ENCODE measurements at places on chromosomes 7 and 10.

- DNase-seq: no peak
Measured at GRCh38 chr10:30749385-30749784, 119.8 kb upstream of the LYZL2 start.

GRCh38 chr10:12597788-12598765, 248.7 kb downstream of the CAMK1D start:
- no peak for DNase-seq

GRCh38 chr10:22666287-22667092, 47.9 kb downstream of the PIP4K2A start:
- DNase-seq: no peak

DNA sequence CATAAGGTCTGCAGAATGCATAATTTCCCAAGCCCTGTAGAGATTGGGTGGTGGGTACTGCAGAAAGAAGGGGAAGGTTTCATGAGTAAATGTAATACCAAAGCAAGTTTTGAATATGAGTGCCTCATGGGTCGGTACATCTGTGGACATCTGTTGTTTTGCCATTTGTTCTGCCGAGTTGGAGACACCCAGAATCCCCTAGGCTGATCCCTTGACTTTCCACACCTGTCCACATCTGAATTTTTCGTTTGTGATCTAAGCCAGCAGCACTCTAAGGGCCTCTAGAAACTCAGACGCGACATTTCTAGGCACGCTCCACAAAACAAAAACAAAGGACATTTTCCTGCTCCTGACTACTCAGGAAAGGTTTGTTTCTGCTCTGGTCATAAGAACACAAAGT, 11.7 kb upstream of the SLF2 start:
- DNase-seq: no peak

GRCh38 chr7:81333004-81333403, 414.2 kb upstream of the SEMA3C start:
- DNase-seq: no peak

DNA sequence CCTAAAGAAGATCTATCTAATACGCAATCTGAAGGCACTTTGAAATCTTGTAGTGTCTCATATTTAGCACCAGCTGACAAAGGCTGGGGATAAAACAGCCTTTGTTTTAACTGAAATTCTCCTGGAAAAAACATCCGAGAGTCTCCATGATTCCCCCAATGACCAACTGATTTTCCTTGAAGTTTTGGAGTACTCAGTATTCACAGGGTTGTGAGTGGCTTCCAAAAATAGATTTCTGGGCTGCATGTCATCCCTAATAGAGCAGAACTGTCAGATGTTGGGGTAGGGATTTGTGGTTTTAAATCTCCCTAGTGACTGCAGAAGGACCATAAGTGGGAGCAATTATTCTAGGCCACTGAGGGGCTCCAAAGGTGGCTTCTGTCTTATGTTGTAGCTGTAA, 206.4 kb downstream of the TAX1BP1 start:
- no peak for DNase-seq

- DNase-seq: peak; percentile 63
Measured at GRCh38 chr7:108063520-108063933, 60.6 kb upstream of the LAMB1 start.

DNA sequence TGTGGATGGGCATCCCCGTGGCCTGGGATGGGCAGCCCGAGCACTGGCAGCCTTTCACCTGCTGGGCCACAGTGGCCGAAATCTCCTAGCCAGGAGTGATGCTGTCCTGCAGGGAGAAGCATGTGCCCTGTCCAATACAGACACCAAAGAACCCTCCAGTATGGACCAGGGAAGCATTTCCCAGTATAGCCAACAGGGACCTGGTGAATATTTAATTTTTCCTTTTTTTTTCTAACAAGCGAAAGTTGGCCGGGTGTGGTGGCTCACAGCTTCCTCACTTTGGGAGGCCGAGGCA, 11.0 kb downstream of the IMPDH1 start:
- no peak for DNase-seq

DNA sequence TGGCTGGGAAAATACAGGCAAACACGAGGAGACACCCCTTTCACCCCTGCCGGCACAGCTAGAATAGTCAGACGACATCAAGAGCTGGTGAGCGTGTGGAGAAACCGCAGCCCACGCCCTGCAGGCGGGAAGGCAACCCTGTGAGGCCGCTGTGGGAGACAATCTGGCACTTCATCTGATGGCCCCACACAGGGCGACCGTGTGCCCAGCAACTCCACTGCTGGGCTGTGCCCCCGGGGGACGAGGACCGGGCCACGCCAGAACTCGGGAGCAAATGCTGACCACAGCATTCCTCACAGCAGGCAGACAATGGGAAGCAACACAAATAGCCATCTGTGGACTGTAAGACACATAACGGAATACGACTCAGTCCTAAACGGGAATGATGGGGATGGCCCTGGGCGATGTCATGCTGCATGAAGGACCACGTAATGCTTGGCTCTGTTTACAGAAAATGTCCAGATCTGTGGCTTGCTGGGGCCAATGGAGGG, 58.9 kb downstream of the CFAP46 start:
- no peak for DNase-seq

DNA sequence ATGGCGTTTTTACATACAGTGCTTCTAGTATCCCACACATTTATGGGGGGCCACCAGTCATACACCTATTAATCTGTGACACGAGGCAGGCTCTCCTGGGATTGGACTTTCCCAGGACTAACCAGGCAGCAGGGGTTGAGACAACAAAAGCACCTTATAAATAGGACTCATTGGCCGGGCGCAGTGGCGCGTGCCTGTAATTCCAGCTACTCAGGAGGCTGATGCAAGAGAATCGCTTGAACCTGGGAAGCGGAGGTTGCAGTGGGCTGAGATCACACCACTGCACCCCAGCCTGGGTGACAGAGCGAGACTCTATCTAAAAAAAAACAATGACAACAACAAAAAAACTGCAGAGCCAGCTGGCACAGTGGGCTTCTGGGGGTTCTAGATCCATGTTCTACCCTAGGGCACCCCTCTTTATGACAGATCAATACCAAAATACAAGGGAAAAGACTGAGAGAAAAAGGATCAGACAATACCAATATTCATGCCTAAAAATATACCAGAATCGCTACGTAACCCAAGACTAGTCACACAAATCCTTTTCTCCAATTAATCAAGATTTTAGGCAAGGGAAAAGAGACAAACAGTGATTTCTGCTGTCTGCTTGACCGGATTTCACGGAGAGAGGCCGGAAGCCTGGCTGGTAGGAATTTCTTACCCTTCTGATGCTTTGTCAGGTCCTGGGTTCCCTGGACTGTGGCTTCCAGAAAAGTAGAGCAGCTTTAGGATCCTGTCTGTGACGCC, 98.4 kb upstream of the CCNY start:
- no peak for DNase-seq

DNA sequence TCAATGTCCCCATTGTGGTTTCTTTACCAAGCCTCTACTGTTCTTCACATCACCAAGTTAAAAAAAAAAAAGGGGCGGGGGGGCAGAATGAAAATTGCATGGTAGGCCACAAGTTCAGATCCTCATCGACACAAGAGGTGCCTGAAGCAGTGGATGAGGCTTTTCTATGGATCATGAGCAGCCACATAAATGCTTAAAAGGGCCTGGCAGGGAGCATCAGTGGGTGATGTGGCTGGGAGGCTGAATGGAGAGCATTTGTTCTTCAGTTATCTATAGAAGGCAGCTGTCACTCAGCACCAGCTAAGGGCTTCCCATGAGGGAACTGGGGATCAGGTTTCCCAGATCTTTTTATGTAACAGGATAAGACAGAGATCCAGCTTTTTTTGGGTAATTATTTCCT, 117.9 kb downstream of the CFTR start:
- no peak for DNase-seq

- DNase-seq: no peak
Measured at GRCh38 chr10:24115403-24115802, 93.5 kb upstream of the KIAA1217 start.

DNA sequence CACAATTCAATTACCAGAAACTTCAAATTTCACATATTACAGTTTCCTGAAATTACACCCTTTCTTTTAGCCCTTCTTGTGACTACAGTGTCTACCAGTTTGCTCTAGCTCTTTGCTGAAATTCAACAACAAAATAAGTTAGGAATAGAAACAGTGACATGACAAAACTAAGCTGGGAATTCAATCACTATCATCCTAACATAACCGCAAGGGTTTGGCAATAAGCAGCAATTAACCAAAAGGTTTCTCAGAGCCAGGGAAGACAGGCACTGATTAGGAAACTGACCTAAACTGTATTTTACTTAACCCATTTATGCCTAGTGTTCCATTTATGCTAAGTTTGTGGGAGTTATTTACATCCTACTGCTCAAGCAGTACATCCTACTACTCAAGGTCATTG, 31.3 kb downstream of the HIBADH start:
- DNase-seq: no peak

GRCh38 chr10:121058082-121058481, 206.9 kb downstream of the WDR11 start:
- no peak for DNase-seq

DNA sequence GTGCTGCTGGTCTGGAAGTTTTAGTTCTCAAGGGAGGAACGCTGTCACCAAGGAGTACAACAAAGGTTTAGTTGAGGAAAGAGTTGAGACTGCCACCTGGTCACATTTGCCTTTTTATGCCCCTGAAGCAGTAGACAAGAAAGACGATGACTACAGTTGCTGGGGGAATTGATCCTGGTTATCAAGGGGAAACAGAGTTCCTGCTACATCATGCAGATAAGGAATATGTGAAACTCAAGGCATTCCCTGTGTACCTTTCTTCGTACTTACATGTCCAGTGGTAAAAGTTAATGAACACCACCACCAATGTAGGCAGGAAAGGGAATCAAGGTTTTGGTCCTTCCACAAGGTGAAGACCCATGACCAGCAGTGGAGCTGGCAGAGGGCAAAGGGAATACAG, 31.8 kb downstream of the SLC35B4 start:
- DNase-seq: no peak

GRCh38 chr10:77605466-77605865, 32.1 kb downstream of the KCNMA1 start:
- DNase-seq: no peak

GRCh38 chr10:22712956-22713852, 1.2 kb downstream of the PIP4K2A start:
- DNase-seq: no peak

DNA sequence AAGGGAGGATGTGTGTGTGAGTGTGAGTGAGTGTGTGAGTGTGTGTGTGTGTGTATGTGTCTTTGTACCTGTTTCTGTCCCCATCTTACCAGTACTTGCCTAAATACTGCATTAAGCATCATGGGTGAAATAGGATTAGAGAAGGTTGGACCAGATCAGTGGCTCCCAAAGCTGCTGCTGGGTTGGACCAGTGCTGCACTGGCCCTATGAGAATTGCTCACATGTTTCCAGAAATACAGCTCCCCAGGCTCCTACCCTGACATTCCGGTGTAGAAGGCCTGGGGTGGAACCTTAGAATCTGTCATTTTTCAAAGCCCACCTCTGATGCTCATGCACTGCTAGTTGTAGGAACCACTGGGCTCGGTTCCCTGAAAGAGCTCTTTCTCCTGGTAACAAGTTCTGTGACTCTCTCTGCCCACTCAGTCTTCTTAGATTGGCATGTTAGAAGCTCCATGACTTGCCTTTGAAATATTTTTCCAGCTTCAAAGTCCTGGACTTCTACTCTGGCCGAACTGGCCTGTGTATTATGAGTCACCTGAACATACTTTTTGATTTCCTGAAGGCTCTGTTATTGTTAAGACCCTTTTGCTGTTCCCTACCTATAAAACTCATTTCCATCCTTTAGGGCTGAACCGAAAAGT, 224.7 kb downstream of the CUX1 start:
- DNase-seq: no peak

DNA sequence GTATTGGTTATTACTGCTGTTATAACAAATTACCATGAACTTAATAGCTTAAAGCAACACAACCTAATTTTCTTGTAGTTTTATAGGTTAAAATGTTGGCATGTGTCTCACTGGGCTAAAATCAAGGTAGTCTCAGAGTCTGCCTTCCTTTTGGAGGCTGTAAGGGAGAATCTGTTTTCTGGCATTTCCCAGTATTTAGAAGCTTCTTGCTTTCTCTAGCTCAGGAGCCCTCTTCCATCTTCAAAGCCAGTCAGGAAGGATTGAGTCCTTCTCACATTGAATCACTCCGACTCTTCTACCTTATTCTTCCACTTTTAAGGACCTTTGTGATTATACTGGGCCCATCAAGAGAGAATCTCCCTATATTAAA, 156.2 kb downstream of the MBL2 start:
- DNase-seq: no peak

GRCh38 chr10:98104125-98104524, 30.3 kb upstream of the R3HCC1L start:
- no peak for DNase-seq

DNA sequence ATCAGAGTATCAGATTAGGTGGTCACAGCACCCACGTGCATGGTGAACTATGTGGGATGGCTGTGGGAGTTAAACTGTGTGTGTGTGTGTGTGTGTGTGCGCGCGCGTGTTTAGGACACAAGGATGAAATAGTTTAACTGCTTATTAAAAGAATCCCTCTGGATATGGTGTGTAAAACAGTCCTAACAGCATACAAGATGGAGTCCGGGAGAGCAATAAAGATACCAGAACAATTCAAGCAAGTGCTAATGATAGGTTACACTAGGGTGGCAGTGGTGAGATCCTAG, 202.2 kb downstream of the IPMK start:
- no peak for DNase-seq

DNA sequence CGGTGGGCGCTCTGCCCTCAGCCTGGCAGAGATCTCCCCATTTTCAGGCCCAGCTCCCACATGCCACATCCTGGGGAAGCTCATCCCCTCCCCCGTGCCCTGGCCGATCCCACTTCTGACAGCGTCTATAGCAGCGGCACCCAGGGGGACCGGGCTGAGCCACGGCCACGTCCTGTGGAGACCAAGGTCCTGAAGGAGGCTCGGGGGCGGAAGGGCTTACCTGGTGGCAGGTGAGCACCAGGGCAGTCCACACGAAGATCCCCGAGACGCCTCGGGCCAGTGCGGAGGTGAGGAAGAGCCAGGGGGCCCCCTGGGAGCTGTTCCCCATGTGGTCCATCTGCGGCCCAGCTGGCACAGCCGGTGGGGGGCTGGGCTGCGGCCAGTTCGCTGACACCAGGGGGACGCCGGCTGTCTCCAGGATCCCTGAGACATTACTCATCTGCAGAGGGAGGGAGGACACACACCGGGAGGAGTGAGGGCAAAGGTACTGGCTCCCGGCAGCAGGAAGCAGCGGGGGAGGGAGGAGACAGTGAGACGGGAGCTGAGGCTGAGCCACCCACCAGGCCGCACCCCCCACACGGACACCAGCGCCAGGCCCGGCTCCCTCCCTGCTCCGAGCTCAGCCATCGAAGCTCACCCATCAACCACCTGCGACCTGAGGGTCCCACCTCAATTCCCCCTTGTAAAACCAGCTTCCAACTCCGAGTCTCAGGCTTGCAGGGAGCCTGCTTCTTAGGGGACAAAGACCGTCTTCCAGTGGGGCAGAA, 776 bp downstream of the TMEM184A start:
- no peak for DNase-seq

DNA sequence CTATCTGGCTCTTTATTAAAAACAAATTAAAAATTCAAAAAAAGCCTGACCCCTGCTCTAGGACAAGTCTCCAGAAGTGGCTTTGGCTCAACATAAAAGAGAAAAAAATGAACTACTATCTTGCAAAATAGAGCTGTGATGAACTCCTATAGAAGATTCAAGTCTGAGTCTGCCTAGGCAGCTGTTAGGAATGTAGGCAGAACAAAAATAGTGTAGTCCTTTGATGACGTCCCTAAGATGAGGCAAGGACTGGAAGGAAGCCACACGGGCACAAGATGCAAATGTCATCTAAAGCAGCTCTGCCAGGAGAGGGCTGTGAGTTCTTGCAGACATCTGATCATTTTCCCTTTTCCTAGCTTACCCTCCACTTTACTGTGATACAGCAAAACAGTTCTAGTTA, 20.5 kb downstream of the ASNS start:
- no peak for DNase-seq
